ENCODE measurements at places on chromosomes 4 and X. TPM values are rescaled to one million over a fixed set of nuclear protein-coding genes. Genes with fewer than 3 reads are reported as not detected.

The FANCB gene
- 4.5 TPM for total RNA-seq

The CDX4 gene
- total RNA-seq = not detected

The VGLL1 gene
- total RNA-seq = not detected

The SAGE1 gene
- total RNA-seq = not detected

The CASP3 gene
- 47.7 TPM for total RNA-seq

The EFHC2 gene
- total RNA-seq = 0.23 TPM

The ARX gene
- not detected for total RNA-seq

The MSANTD1 gene
- total RNA-seq = 0.59 TPM

The SPANXC gene
- total RNA-seq = not detected

The ADAMTS3 gene
- total RNA-seq = 5.5 TPM

The MAGEE1 gene
- total RNA-seq = 0.89 TPM

The NHSL2 gene
- total RNA-seq = 1.5 TPM

The DDIT4L gene
- total RNA-seq = 2.7 TPM

The CCNA2 gene
- total RNA-seq = 27.6 TPM

The C4orf50 gene
- not detected for total RNA-seq

The CT45A5 gene
- not detected for total RNA-seq

The SSX4B gene
- not detected for total RNA-seq

The SYTL5 gene
- 0.89 TPM for total RNA-seq

The DCAF8L2 gene
- not detected for total RNA-seq
